ENCODE measurements at places on chromosomes 12 and 14.

DNA sequence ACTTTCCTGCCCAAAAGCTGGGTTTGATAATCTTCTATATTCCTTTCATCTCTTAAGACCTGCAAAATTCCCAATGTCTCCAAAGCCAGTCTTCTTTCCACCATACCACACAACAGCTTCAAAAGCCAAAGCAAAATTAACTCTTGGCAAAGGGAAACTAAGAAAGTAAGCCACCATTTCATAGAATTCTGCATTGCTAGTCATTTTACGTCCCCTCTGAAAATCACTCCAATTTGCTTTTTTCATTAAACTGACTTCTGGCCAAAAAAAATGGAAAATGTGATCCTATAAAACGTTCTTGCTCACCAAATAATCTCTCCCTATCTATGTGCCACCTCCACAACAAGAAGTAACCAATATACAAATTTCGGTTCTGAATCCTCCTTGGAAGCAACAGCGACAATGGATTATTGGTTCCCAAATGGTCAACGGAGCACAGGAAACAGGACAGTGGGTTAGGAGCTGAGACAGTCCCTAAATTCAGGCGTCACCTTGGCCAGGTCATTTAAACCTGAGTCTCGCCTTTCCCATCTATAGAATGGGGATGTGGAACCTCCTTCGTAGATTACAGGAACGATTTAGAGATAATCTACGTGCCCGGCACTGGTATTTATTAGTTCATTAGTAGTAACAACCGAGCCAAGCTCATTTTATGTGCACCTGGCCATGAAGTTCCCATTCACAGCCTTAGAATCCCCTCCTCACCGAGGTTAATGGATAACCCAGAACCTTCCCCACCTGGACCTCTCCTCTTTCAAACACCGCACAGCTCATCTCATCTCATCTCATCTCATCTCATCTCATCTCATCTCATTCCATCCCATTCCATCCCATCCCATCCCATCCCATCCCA lies 1.2 kb downstream of the NT5DC3 start:
- no peak for DNase-seq

DNA sequence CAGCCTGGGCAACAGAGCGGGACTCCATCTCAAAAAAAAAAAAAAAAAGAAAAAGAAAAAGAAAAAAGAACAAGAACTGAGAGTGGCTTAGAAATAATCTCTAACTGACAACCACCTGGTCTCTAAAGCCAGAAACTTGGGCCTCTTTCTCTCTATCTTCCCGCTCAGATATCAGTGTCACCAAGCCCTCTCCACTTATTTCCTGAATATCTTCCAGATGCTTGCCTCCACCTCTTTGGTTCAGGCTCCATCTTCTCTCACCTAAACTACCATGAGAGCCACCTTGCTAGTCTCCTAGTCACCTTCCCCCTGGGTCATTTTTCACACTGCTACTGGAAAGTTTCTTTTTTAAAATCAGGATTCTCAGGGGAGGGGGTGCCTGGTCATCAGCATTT lies 1.8 kb upstream of the TM9SF1 start:
- DNase-seq: no peak

- DNase-seq: no peak
These were observed 109.5 kb downstream of the LGMN start for GRCh38 chr14:92638904-92639303.

DNA sequence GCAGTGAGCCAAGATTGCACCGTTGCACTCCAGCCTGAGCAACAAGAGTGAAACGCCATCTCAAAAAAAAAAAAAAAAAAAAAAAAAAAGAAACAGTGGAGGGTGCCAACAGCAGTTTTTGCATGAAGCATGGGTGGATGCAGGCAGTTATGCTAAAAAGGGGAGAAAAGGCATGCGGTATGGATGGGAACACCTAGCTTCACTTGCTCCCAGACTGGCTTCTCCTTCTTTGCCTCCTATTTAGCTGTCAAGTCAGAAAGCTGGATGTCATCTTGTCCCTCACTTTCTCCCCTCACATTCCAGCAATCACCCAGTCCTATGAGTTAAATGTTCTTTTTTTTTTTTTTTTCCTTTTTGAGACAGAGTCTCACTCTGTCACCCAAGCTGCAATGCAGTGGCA lies 2.6 kb downstream of the EEF1AKMT3 start:
- DNase-seq: no peak

DNA sequence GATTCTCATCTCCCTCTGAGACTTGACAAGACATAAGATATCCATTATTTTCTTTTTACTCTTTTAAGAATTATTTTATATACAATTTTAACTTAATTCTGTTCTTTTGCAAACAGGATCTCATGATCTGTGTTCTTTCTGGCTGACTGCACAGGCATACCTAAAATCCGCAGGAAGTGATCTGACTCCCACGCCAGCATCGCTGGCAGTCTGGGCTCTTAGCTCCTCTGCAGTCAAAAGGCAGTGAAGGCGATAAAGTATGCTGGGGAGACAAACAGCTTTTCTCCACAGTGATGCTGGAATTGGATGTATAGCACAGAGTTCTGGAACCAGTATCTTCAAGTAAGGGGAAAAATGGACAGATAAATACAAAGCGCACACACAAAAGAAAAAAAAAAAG lies 52.4 kb downstream of the DICER1 start:
- no peak for DNase-seq

DNA sequence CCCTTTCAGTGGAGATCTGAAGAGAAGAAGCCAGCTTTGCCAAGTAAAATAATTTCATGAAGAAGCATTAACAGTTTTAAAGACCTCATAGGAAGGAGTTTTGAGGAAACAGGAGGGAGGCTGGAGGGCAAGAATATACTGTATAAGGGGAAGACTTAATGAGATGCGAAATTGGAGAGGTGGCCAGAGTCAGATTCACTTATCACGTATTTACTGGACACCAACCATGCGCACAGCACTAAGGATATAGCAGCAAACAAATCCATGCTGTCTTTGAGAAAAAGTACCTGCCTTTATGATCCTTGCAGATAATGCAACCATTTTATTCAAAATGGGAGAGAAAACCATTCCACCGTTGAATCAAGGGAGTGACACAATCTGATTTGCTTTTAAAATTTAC lies 100.3 kb downstream of the ERC1 start:
- no peak for DNase-seq

DNA sequence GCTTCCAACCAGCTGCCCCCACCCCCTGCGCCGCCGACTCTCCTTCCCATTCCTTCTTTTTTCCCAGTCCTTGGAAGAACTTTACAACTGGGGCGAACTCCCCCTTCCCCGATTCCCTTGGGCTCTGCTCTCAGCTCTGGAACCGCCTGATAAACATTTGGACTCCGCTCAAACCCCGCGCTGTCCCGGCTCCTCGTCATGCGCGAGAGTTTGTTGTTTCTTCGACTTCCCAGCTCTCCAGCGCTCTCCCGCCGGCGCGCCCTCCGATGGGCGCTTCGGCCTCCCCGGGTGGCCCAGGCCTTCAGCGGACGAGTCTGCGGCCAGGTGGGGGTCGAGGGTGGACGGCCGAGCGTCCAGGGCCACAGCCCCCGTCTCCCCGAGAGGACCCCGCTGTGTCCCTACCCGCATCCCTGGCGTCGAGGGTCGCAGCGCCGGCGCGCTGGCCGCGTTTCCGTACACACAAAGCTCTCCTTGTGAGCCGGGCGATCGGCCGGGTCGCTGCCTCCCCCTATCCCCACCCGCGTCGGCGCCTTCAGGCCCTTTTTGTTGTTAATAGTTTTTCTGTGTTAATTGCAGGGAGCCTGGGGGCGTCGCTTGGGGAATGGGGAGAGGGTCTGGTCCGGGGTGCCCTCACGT lies 847 bp downstream of the MMP14 start:
- DNase-seq: no peak

Data from activated CD8-positive, alpha-beta T cell treated with anti-CD3 and anti-CD28 coated beads for 36 hours (primary cell).